Small intestine (tissue), 16 donors: ENCODE measurements at places on chromosomes 6 and 20. TPM values are rescaled to one million over a fixed set of nuclear protein-coding genes. Genes with fewer than 3 reads are reported as not detected.

- no peak for DNase-seq
Observed at GRCh38 chr6:156378853-156379252, 398.3 kb upstream of the ARID1B start.

DNA sequence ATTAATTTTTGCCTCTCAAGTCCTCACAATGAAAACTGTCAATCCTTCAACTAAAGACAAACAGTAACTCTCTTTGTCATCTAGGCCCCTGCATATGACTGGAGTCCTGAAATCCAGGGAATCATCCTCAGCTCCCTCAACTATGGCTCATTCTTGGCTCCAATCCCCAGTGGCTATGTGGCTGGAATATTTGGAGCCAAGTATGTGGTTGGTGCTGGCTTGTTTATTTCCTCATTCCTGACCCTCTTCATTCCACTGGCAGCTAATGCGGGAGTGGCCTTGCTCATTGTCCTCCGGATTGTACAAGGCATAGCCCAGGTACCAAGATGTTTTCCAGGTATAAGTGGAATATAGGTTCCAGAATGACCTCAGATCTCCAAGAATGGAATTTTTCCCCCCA lies 15.4 kb downstream of the SLC17A4 start:
- DNase-seq: no peak

DNA sequence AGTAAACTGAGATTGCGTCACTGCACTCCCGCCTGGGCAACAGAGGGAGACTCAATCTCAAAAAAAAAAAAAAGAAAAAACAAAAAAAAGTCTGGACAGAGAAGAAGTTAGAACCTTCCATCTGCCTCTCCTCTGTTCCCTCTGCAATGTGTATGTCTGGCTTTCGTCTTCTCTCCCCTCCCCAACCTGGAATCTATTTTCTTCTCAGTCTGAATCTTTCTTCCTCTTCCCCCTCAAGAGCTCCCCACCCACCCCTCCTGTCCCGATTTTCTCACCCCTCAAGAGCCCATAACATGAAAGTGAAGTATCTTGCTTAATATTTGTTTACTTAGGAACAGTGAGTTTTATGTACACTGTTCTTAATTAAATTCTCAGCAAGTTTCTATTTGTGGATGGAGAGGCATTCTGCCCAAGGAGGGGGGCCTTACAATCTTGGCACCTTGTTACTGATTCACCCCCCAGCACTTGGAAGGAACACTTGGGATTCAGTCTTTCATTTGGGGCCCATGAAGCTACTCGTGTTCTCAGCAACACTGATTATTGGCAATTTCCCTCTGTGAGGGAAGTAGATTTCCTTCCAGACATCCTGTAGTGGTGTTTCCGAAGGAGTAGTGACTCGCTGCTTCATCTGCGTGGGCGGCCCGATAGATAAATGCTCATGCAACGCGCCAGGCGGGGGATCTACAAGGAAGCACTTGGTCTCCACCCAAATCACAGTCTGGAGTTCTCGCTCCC lies 69.3 kb upstream of the SRSF6 start:
- no peak for DNase-seq

DNA sequence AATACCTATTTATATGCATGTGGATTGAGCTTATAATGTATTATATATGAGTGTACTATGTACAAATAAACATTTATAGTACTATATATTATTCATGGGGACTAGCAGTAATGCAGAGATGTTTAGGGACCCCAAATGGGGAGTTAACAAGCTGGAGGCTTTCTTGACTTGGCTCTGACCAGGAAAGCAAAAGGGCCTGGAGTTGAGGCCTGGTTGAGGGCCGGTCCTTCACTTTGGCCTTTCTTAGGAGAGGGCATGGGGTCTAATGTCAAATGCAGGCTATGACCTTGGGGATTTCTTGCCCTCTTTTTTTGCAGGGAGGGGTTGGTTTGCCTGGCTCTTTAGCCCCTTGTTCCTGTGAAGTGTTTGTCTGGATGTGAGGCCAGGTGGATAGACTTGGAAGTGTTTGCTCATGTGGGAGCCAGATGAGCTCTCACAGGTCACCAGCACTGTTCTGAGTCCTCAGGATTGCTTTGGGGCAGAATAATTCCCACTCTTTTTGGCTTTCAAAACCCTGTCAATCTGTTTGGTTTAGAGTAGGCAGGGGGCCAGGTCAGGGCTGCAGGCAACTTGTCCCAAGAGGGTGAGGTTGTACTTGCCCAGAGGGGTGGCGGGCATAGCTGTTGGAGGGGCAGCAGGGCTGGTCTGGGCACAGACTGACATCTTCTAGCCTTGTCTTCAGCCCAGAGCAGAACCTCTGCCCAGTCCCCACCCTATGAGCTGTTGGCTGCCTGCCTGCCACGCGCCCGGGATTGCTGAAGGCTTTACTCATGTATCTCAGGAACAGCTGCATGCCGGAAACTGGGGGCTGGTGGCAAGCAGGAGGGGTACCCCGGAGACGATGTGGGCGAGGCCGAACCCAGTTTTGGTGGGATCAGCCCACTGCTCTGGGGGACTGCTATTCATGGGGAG lies 14.6 kb downstream of the TJAP1 start:
- peak; percentile 84 for DNase-seq

- DNase-seq: peak; percentile 5
Observed at GRCh38 chr20:2122936-2123335, 21.3 kb downstream of the STK35 start.

The ACTL10 gene
- polyA plus RNA-seq: 2.3 TPM
